K562 (cell line): ENCODE measurements at places on chromosomes 13 and 19.

GRCh38 chr19:10142701-10143375 lies 23.1 kb upstream of the EIF3G start:
- DNase-seq: no peak

DNA sequence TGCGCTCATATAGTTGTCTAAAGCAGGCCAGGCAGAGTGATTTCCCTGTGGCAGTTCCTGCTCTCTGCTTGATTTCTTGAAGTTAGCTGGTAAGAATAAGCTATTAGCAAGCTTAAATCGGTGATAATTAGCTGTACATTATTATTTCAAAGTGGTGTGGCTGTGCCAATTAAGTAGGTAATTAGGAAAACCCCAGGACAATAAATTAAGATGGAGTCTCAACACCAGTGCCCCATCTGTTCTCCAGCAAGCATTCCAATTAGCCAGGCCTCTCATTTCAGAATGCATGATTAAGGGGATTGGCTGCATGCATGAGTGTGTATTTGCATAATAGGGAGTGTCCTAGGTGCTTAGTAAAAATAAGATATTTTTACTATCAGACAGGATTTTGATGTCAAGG lies 342.3 kb downstream of the GPC5 start:
- no peak for DNase-seq

DNA sequence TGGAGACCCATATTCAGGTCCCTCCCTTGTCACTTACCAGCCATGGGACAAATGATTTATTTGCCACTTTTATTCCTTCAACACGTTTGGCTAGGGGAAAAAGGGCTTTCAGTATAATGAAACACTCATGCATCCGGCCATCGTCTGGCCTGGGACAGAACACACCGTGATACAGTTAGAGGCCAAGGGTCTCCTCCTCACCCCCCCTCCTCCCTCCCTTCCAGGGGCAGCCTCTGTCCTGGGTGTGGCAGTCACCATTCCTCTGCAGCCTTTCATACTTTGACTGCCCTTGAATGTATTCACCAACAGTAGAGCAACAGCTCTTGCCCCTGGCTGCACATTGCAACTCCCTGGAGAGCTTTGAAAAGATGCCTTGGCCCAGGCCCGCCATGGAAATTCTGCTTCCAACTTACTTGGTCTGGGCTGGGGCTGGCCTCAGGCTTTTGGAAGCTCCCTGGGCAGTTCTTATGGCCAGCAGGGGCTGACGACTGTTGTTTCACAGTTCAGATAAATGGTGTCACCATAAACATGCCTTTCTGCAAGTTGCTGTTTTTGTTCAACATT lies 3.0 kb downstream of the PAK4 start:
- DNase-seq: no peak

DNA sequence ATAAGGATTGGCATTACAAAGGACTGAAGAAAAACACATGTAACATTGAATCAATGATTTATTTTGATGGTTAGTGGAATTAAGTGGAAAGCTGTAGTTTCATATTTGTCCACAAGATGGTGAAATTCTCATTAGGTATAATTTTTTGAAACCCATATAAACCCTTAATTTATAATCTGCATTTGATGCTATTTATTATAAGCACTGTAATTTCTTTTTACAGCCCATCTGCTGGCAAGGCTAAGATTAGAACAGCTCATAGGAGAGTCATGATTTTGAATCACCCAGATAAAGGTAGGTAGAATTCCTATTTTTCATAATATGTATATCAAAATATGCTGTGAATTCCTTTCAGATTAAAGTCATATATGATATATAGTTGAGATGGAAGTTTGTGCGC lies 62.2 kb downstream of the DNAJC15 start:
- DNase-seq: peak; percentile 3

- DNase-seq: no peak
Observed at GRCh38 chr13:72774019-72774418, 7.7 kb downstream of the DIS3 start.

GRCh38 chr19:48296963-48297734 lies 27.3 kb downstream of the ZNF114 start:
- no peak for DNase-seq

DNA sequence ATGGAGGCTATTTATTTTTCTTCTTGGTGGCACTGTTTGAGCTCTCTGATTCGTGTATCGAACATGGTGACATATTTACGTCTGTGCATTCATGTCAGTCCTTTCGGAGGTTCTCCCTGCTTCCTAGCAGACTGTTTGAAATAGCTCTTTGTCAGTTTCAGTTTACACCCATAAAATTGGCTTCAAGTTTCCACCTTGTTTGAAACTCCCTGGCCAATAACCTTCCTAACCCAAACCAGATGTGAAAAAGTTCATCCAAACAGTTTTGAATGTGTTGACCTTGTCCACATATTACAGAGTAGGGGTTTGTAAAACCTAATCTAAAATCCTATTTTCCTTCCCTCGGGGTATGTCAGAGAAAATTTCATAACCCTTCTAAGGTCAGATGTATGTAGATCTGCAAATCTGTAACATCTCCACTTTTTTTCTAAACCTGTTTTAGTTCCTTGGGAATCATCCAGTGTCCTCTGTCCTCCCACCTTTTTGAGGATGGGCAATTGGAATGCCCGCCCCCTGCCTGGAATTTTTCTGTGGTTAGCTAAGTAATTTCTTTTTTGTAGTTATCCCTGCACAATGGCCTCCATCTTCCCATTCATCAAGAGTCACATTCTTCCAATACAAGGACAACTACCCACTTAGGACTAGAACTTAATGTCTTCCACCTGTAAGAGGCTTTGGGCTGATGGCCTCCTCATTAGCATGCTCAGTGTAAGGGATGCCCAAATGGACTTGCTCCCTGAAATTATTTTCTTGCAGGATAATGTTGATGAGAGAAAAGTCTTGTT lies 499.8 kb downstream of the GPC6 start:
- DNase-seq: no peak

- DNase-seq: no peak
Observed at GRCh38 chr13:99375738-99376080, 68.5 kb upstream of the GPR183 start.

DNA sequence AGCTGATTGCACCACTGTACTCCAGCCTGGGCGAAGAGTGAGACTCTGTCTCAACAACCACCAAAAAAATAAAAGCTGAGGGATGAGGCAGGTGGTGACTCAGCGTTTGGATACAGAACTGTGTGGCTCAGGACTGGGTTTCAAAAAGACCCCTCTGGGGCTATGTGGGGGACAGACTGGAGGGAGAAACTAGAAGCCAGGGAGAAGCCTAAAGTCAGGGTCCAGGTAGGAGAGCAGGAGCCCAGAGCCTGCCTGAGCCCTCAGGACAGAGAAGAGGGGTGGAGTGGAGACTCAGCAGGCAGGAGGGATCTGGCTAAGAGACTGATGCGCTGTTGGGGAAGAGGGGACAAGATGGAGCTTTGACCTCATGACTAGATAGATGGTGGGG lies 1.8 kb upstream of the CD37 start:
- DNase-seq: no peak

DNA sequence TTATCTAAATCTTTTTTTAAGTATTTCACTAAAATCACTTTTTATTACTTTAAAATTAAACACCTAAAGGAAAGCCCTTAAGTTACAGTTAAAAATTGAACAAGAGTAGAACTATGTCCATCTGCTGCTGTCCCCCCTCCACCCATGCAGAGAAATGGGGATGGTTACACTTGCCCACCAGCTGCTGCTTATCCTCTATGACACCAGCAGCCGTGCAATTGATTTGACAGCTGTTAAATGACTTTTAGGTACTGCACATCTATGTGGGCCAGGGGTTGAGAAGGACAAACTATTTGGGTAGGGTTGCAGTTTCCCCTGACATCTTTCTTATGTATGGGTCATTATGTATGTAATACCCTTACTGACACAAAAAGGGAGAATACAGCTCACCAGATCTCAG lies 77.2 kb downstream of the TBC1D4 start:
- DNase-seq: no peak

DNA sequence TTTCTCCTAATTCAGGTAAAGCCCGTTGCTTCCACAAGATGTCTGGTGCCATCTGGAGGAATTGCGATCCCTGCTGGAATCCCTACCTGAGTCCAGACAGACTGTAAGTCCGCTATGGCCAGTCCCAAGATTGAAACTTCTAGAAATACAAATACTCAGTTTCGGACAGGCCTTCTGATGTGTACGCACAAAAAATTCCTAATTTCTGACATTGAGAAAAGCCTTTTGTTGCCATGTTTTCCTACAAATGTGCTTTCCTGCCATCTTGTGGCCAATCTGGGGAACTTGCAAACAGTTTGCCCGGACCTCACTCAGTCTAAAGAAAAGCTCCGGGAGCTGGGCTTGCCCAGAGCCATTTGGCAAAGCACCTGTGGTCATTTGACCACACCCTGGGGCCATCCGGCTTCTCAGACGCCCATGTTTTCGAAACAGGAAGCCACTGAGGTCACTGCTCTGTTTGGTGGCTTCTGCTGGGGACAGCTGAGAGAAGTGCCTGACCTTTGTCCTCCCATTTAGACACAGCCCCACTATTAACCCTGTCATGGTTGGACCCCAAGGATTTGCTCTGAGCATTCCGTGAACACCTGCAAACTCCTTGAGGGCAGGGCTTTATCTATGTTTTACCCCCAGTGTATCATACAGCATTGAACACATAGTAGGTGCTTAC lies 79.4 kb downstream of the SLC15A1 start:
- peak; percentile 54 for DNase-seq

- no peak for DNase-seq
Observed at GRCh38 chr13:65336087-65336749, 1893.9 kb downstream of the PCDH9 start.
